ENCODE measurements at places on chromosomes 3 and 15.

DNA sequence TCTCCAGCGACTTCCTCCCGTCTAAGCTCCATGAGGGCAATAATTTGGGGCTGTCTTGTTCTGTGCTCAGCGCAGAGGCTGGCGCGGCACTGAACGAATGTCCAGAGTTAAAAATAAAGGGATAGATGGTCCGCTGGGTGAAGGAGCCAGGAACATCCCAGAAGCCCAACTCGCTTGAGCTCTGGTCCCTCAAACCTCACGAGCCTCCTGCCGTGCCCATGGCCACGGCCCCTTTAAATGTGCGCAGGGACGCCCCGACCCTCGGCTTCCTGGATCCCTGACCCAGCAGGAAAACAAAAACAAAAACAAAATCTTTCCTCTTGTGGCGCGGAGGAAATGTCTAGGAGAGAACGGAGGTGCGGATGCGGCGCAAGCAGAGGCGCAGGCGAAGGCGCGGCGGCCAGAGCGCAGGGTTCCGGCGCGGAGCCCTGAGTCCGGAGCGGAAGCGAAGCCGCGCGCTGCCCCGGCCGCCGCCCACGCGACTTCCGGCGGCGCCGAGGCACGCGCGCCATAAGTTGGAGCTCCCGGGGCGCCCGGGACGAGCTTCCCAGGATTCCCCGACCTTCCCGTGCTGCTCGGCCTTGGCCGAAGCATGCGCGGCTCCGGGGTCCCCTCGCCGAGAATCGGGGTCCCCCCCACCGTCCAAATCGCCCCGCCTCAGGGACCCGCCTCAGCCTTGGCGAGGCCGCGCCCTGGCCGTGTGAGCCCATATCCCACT, 52.9 kb upstream of the WNT7A start:
- DNase-seq = no peak

DNA sequence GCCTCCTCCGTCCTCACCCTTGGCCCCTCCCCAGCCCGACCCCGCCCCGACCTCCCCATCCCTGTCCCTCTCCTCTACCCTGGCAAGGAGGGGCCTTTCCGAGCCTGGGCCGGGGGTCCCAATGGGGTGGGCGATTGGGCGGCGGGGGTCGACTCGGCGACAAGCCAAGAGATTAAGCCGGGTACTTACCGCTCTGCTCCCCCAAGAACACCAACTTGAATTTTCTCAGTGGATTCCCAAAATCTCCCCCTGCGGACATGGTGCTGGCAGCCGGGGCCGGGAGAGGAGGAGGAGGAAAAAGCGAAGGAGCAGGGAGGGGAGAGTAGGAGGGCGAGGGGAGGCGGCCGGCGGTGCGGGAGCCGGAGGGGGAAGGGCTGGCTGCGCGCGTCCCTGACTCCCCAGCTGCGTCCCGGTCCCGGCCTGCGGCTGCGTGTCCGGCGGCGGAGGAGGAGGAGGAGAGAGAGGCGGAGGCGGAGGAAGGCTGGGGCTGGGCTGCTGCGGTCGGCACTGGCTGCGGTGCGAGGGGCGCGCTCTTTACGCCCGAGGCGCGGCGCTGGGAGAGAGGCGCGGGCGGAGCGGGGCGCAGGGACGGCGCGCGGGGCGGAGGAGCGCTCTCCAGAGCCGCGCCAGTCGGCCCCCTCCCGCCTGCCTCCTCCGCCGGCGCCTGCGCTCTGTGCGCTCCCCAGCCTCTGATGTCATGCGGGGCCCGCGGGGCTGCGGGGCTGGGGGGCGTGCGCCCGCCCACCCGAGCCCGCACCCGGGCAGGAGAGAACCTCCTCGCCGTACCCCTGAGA, at the start of gene RAB6B:
Gene RAB6B (minus strand): TSS at position 675 of the 794 bp plus-strand sequence. CDS start 416 bp downstream, at position 259.
- DNase-seq = no peak

DNA sequence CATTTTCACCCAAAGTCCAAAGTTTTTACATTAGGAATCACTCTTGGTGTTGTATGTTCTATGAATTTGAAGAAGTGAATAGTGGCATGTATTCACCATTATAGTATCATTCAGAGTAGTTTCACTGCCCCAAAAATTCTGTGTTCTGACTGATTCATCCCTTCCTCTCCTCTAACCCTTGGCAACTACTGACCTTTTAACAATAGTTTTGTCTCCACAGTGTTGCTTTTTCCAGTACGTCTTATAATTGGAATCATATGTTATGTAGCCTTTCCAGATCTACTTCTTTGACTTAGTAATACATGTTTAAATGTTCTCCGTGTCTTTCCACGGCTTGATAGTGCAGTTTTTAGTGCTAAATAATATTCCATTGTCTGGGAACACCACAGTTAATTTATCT, 379.0 kb upstream of the SGO1 start:
- no peak for DNase-seq

DNA sequence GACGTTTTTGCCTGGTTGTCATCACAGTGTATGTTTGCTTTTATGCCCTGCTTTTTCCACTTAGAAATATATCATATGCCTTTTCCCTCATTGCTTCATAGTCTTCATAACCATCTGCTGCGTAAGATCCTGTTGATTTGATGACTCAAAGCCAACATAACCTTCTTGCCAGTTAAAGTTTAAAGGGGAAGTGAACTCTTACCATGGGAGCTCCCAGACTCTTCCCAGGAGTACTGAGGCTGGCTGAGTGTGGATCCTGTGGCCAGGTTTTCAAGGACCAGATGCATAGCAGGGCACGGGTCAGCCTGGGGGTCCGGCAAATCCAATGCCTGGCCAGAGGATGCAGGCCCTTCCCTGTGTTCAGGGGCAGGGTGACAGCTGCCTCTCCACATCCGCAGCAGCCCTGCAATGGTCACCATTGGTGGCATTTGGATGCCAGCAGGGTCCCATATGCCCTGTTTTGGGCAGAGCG, 42.0 kb upstream of the SACM1L start:
- no peak for DNase-seq

- no peak for DNase-seq
These were observed 36.7 kb downstream of the TM2D3 start for GRCh38 chr15:101615414-101615985.

DNA sequence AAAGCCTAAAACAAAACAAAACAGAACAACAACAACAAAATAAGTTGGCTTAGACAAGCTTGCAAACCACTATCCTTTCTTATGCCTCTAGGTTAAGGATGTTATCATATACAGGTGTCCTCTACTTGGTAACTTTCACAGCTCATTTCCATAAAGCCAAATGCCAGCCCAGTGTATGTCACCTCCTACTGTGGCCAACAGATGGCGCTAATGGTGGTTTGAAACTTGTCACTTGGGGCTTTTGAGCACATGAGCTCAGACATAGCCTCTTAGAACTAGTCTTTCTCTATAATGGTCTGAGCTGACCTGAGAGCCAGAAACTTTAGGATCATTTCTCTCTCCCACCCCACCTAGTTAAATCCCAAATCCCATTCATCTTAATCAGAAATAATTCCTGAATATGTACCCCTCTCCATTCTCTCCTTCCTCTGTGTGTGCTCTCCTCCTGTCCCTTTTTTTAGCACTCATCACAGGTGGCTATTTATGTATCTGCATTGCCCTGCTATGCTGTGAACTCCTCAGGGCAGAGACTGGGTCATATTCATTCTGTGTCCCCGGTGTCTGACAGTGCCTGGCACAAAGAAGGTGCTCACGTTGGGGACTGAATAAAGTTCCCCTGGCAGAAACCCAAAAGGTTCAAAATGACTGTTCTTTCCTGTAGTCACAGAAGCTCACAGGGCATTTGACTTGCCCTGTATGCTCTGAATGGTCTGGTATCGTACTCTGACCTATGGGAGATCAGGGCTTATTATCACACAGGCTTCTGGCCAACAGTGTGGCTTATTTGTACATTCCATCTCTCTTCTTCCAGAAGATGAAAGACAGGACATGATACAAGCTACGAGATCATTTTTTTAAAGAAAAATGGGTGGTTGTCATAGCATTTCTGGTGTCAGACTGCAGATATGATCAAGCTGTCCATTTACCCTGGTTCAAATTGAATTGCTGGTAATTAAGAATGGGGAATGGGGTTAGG, 319.3 kb upstream of the AZI2 start:
- DNase-seq = peak; percentile 25

DNA sequence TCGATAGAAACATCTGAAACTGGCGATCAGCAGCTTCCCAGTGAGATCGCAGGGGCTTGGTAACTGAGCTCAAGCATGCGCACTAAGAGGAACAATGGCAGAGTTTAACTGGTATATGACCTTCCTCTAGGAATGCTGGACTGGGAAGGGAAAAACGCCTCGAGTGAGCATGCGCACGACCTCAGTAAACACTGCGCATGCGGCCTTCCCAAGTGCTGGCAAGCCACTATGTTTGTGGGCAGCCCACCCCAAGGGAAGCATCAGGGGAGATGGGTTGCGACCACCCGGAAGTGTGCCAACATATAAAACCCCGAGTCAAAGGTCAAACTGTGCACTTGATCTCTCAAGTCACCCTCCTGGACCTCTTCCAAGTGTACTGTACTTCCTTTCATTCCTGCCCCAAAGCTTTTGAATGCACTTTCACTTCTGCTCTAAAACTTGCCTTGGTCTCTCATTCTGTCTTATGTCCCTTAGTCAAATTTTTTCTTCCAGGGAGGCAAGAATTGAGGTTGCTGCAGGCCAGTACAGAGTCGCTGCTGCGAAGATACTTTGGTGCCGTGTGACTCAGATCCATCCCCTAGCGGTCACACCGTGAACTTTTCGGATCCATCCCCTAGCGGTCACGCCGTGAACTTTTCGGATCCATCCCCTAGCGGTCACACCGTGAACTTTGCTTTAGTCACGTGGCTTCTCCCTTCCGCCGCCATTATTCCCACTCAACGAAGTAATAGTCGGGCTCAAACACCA, 243.3 kb downstream of the FAM43A start:
- DNase-seq = no peak

GRCh38 chr3:49727154-49727923, 3.6 kb upstream of the GMPPB start:
- no peak for DNase-seq

- DNase-seq = no peak
These were observed 53.5 kb upstream of the VGLL3 start for GRCh38 chr3:87044409-87044808.

- DNase-seq = peak; percentile 9
These were observed 951 bp downstream of the TARS3 start for GRCh38 chr15:101723171-101723873.

GRCh38 chr3:78724859-78725258, 1042.9 kb downstream of the ROBO1 start:
- no peak for DNase-seq

- DNase-seq = no peak
These were observed 9.6 kb downstream of the STARD5 start for GRCh38 chr15:81314378-81314777.

DNA sequence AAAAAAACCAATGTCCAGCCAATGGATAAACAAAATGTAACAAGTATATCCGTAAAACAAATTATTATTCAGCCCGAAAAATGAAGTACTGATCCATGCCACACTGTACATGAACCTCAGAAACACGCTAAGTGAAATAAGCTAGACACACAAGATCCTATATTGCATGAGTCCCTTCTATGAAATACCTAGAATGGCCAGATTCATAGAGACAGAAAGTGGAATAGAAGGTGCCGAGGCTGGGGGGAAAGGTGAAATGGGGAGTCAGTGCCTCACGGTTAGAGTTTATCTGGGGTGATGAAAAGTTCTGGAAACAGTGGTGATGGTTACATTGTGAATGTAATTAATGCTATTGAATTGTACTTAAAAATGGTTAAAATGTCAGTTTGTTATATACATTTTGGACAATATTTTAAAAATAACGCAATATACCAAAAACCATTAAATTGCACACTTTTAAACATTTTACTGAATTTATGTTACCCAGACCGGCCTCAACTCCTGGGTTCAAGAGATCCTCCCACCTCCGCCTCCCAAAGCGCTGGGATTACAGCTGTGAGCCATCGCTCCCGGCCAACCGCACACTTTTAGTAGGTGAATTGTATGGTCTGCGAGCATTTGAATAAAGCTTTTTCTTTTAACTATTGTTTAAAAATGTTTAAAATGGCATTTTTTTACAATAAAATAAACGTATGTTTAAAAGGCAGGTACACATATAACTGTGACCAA, 2.1 kb downstream of the RNF168 start:
- DNase-seq = no peak

DNA sequence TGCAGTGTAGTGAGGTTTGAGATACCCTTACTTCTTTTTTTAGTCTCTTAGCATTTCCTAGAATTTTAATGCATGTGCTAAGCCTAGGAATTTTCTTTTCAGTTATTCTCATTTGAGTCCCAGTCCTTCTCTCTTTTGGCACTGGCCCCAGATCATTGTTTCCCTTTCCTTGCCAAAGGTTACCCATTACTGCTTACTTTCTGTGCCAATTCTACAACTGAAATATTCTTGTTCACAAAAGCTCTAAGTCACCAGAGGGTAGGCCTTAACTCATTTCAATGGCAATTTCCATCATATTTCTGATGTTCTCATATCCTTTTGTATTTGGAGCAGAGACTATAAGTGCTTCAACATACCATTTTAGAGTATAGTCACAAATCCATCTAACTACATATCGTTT, 199.6 kb upstream of the CBLB start:
- no peak for DNase-seq

DNA sequence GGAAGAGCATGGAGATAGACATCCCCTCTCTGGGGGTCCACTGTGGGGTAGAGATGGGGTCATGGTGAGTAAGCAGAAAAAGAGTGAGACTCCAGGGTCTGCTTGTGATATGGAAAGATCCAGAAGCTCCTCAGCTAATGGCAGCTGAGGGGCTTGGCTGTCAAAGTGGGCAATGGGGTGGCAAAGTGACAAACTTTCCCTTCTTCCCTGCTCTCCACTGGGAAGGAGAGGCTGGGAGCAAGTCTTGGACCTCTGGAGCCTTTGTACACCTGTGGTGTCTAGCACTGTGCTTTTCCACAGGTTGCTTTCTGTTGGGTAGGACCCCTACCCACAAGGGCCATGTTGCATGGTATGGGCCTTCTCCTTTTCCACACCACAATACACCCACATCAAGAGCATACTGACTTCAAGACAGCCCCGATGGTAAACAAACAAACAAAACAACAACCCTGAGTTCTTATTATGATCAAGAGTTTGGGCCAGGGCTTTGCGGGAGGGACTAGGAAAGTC, 3.5 kb downstream of the ITGA11 start:
- DNase-seq = no peak

DNA sequence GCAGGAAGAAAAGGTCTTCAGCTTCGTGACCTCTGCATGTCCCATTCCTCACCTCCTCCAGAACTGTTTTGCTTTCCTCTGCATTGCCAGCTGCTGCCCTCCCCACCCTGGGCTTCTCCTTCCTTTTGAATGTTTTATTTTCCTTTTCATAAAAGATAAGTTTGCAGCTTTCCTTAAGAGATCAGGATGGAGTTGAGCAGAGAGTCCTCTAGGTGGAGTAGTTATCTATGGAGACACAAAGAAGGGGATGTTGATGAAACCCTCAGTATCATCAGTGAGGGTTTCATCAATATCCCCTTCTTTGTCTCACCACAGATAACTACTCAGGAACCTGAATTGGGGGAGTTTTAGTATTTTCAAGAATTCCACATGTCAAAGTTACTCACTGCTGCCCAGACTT, 19.0 kb upstream of the SLC25A36 start:
- DNase-seq = no peak

All from activated CD4-positive, alpha-beta T cell treated with anti-CD3 and anti-CD28 coated beads, Interleukin-2, amount 50 U/mL, for 1 hour (primary cell).